Activated T-cell treated with anti-CD3 and anti-CD28 coated beads, Interleukin-2, amount 50 U/mL, for 48 hours (primary cell): ENCODE measurements at places on chromosomes 2 and 18.

- no peak for DNase-seq
Measured at GRCh38 chr2:3769766-3770165, 66.4 kb downstream of the DCDC2C start.

GRCh38 chr2:160097326-160097725 is 34.9 kb upstream of the PLA2R1 start:
- no peak for DNase-seq

DNA sequence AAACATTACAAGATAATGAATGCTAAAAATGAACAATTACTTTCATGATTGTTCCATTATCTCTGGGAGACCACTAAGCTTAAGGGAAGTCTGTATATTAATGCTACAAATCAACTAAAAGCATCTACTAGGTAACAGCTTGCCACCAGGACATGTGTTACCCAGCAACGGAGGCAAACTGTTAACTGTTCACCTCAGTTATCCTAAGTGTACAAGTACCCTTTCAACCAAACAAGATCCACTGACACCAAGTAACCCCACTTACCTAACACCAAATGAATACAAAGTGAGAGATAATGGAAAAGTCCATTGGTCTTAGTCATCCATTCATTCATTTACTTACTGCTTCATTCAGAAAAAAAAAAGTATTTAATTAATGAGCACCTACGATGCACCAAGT is 54.7 kb upstream of the KIDINS220 start:
- no peak for DNase-seq

DNA sequence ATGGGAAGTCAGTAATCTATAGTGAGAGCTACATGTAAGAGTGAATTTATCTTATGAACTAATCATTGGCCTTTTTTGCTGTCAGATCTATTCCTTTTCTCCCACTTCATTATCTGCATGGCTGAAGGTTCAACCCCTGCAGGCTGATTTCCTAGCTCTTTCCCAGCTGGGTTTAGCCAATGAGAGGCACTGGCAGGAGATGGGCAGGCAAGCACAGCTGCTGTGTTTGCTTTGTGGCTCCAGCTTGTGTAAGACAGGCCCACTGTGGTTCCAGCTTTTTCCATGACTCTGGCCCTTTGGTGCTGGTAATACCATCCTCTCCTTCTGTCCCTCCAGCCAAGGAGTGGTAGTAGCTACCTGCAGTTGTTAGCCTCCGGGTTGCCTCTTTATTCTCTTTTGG is 248.8 kb downstream of the PLCL1 start:
- no peak for DNase-seq

DNA sequence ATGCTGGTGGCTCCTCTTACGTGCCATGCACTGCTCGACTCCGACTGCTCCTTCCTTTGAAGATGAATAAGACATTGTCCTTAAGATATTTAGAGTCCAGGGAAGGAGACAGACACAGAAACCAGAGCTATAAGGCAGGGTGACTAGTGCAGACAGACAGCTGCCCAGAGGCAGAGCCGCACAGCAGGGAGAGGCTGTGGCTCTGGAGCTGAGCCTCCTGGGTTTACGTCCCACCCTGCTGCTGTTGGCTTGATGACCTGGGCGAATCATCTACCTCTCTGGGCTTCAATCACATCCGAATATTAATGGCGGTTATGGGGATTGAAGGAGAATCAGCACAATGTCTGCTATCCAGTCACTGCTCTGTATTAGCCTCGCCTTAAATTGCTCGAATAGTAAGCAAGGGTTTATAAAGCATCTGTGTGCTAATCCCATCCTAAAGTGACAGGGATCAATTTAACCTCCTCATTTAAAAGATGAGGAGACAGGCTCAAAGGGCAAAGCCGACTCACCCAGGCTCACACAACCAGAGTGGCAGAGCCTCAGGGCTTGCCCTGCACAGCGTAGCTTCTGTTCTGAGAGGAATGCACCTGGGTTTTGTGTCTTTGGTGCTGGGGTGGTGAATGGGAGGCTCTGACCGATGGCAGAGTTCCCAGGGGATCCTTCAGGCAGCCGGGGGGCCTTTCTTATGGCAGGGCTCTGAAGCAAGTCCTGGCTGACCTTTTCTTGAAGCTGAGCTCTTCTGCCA is 284.1 kb downstream of the MYCN start:
- DNase-seq = no peak

GRCh38 chr2:109351164-109351756 is 222.3 kb downstream of the SH3RF3 start:
- no peak for DNase-seq

- no peak for DNase-seq
Measured at GRCh38 chr2:117875786-117876185, 61.3 kb downstream of the DDX18 start.

- no peak for DNase-seq
Measured at GRCh38 chr18:25284861-25285550, 67.0 kb downstream of the ZNF521 start.

- no peak for DNase-seq
Measured at GRCh38 chr2:154623819-154624218, 74.7 kb upstream of the KCNJ3 start.

DNA sequence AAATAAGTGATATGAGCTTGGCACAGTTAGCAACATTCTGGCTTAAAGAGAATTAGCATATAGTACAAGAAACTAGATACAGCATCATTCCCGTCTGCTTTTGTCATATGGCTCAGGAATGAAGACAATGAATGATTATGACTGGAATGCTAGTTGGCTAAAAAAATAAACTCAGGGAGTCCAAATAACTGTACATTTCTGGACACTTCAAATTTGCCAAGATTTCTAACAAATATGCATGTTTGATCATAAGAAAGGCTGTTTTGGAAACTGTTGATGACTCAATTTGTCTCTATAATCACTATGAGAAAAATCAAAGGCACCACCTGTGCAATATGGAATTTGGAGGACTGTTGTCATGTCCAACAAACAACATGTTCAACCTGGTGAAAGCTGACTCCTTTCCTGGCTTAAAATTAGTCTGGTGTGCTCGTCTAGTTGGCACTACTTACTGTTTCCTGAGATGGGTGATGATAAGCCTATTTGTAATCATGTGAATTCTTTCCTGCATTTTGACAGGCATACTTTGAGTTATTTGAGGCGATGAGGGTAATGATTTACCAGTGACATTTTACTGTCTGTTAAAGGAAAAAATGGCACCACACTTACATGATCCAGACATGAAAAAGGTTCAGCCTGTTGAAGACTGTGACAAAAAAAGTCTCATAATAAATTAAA is 133.9 kb upstream of the CDH20 start:
- DNase-seq = no peak

DNA sequence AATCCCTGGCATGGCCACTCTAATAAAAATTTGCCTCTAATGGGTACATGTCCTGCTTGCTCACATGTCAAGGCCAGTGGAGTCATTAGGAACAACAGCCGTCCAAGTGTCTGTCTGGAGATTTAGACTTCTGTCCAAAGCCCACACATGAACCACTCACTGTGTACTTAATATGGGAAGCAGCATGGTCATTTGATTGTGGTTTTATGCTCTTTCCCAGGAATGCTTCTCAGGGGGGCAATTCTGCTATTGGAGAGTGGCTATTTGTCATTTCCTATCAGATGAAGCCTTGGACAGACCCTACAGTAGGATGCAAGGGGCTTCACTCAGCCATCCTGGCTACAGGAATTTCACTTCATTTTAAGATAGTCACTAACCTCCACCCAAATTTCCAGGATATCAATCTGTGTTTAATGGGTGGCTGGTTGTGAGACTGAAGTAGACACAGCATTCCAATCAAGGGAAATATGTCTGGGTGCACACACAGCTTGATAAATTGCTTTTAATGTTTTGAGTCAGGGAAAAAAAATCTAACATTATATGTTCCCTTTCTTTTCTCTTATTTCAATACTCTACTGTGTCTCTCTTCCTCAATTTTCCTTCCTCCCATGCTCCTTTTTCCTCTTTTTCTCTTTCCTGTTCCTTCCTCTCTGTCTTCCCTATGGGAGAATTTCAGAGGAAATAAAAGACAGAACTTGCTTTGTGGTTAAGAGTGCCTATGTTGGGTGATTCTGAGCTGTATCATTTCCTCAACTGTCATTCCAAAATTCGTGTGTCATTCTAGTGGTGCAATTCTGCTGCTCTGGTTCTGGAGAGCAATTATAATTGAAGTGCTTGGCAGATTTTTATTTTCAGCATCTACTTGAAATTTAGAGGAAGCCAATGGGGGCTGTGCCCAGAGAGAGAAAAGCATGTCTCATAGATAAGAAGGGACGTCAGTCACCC is 320.1 kb downstream of the OSR1 start:
- DNase-seq = no peak

DNA sequence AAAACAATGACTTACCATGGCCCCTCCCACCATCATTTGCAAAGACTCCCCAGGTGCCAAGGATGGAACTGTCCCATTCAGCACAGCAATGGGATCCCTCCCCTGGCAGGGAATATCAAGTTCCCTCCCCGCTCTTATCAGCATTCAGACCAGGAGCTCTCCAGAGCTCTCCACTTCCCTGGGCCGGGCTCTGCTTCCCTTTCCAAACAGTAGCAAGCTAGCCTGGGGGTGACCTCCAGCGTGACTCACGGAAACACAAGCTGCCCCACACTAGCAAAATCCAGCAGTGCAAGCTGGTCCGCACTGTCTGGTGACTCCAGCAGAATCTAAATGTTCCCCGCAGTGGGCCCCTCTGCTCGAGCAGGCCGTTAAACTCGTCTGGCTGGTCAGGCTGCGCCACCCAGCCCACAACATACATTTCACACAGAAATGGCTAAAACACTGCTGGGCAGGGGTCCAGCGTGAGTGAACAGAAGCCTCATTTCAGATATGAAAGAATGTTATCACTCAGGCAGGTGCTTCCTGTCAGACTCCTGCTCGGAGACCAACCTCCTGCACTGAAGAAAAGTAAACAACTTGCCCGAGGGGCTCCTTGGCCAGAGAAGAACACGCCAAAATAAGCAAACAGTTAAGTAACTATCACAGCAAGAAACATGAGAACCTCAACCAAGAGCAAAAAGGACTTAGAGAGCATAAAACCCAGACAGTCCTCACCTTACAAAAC is 33.9 kb downstream of the STAT1 start:
- DNase-seq = no peak

GRCh38 chr2:38279201-38279600 is 97.9 kb downstream of the ATL2 start:
- DNase-seq = no peak

GRCh38 chr2:26033270-26033817 is 540 bp upstream of the RAB10 start:
- no peak for DNase-seq

DNA sequence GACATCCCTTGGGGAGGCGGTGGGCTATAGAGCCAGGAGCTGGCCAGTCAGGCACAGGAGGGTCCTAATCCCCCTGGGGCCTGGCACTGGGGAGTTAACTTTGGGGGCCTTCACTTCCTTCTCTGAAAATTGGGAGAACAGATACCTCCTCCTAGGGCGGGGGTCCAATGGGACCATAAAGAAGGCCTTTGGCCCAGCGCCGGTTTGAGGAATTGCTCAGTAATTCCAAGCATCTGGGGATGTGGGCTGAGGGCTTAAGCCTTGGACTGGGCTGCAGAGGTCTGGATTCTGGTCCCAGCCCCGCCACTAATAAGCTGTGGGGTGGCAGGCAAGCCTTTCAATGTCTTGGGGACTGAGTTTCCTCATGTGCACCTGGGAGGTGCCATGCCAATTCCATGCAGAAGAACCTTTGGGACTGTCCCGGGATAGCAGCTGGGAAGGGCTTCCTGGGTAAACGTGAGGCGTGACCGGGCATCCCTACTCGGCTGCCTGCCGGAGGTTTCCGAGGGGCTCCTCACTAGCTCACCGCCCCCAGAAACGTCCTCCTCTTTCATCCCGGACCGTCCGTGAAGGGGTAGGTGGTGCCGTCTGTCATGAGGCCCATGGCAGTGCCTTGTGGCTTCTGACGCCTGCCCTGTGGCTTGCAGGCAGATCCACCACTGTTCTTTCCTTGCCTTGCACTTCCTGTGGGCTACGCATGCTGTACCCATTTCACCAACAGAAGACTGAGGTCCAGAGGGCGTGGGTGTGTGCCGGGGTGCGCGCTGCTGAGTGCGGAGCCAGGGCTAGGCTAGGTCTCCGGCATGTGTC is 67.4 kb upstream of the HPCAL1 start:
- no peak for DNase-seq

- no peak for DNase-seq
Measured at GRCh38 chr18:45291621-45292615, 323.4 kb upstream of the SLC14A2 start.

- DNase-seq = no peak
Measured at GRCh38 chr18:50359806-50360205, 15.0 kb upstream of the SKA1 start.

DNA sequence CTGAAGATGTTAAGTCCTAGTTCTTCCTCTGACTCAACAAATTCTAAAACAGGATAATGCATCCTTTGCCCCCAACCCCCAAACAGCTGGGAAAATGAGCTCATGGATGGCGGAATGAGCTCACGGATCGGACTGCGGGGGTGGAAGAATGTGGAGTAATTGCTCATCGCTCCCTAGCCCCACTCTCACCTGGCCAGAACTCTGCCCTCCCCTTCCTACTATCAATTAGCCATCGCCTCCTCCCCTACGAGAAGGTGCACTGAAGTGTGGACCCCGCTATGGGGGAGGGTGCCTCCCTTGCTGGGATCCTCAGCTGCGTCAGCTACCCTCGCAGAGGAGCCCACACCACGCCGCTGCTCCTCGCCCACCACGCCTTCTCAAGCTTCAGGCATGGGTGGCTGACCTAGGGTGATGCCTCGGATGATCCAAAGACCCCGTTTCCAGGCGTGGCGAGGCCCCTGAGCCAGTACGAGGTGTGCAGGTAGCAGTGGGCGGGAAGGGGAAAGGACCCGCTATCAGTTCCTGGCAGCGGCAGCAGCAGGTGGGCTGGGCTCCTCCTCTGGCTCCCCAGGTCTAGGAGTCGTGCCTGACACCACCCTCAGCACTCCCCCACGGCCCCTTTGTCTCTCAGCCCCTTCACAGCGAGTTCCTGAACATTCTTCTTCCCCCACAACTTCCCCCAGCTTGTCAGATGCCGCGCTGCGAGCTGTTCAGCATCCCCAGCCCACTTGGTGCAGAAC is 82.1 kb upstream of the POMC start:
- DNase-seq = peak; percentile 61

GRCh38 chr2:68466361-68466777 is 725 bp downstream of the FBXO48 start:
- peak; percentile 70 for DNase-seq
